ENCODE measurements at places on chromosomes 16 and 17.

DNA sequence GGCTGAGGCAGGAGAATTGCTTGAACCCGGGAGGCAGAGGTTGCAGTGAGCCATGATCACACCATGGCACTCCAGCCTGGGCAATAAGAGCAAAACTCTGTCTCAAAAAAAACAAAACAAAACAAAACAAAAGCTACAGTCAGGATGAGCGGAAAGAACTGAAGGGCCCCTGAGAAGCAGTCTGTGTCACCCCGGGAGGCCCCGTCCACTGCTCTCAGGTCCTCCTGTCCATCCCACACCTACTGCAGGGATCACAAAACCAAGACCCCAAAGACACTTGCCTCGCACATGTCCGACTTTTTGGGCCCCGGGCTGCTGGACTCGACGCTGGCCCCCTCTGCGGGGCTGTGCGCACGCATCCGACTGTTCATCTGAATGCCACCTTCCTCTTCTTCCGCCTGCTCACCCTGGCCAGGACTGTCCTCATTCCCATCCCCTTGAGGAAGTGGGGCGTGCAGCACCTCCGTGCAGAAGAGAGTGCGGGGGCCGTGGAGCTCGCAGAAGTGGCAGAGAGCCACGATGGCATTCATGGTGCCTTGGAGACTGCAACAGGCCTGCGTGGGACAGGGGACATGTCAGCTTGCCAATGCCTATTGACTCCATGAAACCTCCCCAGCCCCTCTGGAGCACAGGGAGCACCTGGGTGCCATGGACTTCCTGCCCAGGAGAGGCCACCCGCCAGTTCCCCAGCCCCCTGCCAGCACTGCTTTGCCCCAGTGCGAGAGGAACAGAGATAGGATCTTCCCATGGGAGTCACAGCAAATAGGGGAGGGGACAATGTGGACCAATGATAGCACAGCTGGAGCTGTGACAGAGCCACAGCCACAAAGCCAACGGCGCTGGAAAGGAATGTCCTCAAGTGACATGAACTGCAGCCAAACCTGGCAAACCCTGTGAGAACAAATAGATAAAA lies 9.1 kb downstream of the FLCN start:
- no peak for DNase-seq

GRCh38 chr16:50441486-50442157 lies 72.8 kb upstream of the BRD7 start:
- no peak for DNase-seq

GRCh38 chr16:53534206-53534605 lies 31.2 kb upstream of the AKTIP start:
- DNase-seq: no peak

GRCh38 chr17:42424991-42425610 lies 2.0 kb upstream of the CAVIN1 start:
- DNase-seq: no peak

DNA sequence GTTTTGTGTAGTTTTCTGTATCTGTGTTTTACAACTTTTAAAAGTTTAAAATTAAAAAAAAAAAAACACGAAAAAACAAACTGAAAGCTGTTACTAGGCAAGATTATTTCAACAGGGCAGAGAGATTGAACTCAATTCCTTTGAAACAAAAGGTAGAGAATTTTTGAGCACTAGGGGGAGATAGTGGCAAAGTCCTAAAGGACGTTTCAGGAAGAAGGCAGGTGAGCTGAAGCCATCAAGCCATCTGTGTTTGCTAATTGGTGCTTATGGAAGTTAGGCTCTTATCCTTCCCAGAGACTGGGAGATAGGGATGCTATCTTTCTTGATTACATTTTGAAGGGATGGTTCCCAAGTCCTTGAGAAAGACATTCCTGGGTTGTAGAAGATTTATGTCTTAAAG lies 70.6 kb upstream of the CLEC3A start:
- peak; percentile 14 for DNase-seq

- peak; percentile 2 for DNase-seq
These were observed 20.2 kb upstream of the UMOD start for GRCh38 chr16:20372701-20373100.

- DNase-seq: no peak
These were observed 29.8 kb downstream of the HSBP1 start for GRCh38 chr16:83837566-83837965.

DNA sequence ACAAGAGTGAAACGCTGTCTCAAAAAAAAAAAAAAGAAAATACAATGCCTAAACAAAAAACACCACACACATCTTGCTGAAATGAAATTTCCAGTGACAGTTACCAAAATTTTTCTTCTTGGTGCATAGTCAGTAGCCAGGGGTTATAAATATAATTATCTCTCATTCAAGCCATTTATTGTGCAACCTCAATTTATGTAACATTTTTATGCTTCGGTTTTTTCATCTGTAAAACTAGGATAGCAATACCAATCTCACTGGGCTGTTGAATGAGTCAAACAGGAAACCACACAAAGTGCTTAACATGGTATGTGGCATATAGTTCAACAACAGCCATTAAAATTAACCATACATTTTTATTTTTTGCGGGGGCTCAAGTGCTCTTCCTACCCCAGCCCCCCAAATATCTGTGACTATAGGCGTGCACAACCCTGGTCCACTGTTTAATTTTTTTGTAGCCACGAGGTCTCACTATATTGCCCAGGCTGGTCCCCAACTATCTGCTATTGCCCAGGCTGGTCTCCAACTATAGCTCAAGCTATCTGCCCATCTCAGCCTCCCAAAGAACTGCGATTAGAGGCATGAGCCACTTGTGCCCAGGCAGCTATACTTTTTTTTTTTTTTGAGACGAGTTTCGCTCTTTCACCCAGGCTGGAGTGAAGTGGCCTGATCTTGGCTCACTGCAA lies 2.6 kb downstream of the COG4 start:
- DNase-seq: peak; percentile 59

- DNase-seq: no peak
These were observed 74.1 kb downstream of the NT5M start for GRCh38 chr17:17377071-17377967.

- no peak for DNase-seq
These were observed 42.3 kb downstream of the WSB1 start for GRCh38 chr17:27336184-27336583.

DNA sequence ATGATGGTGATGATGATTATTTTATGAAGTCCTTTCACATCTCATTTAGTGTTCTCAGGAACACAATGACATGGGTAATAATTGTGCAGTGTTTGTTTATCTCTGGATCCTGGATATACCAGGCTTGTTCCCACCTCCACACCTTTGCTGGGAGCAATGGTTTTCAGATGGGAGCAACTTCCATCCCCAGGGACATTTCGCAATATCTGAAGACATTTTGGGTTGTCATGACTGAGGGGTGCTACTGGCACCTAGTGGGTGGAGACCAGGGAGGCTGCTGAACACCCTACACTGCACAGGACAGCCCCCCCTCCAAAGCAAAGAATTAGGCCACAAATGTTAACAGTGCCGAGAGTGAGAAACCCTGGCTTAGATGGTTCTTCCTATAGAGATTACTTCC lies 13.5 kb upstream of the SALL1 start:
- DNase-seq: no peak

- no peak for DNase-seq
These were observed 256.1 kb downstream of the ENGASE start for GRCh38 chr17:79330696-79331095.

DNA sequence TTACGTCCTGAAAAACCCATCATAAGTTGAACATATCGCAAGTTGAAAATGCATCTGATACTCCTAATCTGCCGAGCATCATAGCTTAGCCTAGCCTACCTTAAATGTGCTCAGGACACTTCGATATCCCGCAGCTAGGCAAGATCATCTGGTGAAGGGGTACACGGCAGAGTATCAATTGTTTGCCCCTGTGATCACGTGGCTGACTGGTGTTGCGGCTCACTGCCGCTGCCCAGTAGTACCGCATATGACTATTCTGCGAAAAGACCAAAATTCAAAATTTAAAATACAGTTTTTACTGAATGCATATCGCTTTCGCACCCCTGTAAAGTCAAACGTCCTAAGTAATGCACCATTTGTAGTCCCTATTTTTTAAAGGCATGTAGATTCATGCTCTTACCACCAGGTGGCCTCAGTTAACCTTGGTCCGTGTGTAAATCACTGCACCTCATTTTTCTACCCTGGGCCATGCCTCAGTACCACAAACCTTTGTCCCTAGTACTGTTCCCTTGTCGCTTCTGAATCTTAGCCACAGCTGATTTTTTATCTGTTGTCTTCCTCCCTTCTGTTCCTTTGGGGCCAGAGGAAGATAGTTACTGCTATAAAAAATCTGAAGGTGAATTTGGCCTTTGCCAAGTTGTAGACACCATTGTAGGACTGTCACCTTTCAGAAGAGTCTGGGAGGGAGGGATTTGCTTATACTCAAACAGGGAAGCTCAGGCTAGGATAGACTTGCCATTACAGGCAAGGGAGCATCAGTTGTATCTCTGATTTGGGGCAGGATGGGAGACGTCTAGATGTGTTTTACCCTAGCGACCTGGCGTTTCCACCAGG lies 34.4 kb downstream of the WWP2 start:
- DNase-seq: peak; percentile 67

GRCh38 chr17:37830151-37830993 lies 85.5 kb upstream of the HNF1B start:
- DNase-seq: no peak

- no peak for DNase-seq
These were observed 363.9 kb upstream of the CDH5 start for GRCh38 chr16:66002601-66003000.

DNA sequence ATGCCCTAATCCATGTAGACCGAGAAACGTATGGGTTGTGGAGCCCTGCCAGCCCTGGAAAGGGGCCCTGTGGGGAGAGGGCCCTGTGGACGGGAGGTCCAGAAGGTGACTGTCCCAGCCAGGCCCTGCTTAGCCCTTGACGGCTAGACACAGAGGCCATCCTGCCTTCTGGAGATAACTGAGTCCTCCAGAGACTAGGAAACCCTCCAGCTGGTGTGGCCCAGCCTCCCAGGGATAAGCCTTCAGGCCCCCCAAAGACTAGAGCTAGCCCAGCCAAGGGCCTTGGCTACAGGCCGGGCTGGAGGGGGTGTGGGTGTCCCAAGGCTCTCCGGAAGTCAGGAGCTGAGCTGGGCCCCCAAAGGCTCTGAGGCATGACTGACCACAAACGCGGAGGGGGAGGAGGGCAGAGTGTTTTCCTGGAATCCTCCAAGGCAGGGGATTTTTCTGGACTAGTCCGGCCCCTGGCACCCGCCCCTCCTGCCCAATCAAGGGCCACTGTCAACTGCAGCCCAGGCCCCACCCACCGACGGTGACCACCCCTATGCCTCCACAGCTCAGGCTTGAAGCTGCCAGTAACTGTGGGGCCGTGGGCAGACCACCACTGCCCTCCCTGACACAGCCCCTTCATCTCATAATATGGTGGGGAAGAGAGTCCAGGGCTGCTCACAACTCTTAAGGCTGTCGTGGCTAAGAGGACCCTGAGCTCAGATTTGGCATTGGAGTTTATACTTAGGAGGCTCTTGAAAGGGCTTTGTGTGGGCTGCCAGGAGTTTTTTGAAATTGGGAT lies 885 bp upstream of the VASN start:
- no peak for DNase-seq

GRCh38 chr17:2694381-2695242 lies 17.0 kb downstream of the CLUH start:
- no peak for DNase-seq

DNA sequence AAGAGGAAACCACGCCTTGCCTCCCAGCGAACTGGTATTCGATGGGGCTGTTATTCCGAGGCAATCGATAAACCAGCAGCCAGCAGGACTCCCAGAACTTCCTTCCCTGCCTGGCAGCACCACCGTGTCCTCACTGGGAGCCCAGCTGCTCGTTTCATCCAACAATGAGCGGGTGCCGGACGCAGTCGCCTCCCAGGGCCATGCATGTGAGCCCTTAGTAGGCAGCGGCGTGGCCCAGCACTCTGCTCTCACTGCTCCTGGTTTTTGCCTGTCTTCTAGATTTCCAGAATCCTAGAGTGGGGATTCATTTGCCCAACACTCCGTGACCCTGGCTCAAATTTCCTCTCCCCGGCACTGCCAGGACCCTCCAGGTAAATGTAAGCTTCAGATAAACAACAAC lies 29.1 kb upstream of the RASD1 start:
- no peak for DNase-seq

- DNase-seq: no peak
These were observed 185.9 kb downstream of the CCDC182 start for GRCh38 chr17:57559226-57559625.

GRCh38 chr17:19744492-19744891 lies 3.6 kb downstream of the ALDH3A1 start:
- no peak for DNase-seq
